ENCODE measurements at places on chromosomes 16 and 17.

- no peak for DNase-seq
Measured at GRCh38 chr17:8698162-8698971, 46.3 kb downstream of the CCDC42 start.

DNA sequence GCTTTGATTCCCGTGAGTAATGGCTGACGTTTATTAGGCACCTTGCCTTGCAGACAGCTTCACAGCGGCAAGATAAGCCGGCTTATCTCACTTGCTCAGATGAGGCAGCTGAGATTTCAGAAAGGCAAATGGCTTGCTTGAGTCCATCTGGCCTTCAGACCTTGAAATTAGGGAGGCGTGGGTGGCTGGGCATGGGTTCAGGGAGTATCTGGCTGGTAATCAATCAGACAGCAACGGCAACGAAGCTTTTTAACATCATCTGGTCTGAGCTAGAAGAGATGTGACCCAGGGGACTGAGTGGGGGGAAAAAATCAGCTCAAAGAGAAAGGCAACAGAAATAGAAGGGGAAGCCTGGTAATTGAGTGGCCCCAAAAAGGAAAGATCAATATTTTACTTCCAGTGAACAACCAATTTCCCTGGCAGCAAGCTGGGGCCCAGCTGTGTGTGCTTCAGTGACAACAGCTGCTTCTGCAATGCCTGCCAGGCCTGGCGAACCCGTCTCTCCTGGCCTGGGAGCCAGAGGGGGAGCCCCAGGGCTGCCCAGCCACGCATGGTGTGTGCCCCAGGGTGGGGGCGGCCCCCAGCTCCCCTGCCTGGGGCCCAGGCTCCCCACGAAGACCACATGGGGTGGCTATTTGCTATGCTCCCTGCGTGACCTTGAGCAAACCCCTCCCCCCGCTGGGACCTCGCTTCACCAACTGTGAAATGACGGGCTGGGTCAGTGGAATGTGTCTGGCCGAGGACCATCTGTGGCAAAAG is 34.0 kb downstream of the RAB11FIP4 start:
- DNase-seq: no peak

GRCh38 chr17:56724664-56725063 is 109.1 kb downstream of the C17orf67 start:
- no peak for DNase-seq

GRCh38 chr17:50263331-50264262 is 10.7 kb upstream of the TMEM92 start:
- DNase-seq: no peak

DNA sequence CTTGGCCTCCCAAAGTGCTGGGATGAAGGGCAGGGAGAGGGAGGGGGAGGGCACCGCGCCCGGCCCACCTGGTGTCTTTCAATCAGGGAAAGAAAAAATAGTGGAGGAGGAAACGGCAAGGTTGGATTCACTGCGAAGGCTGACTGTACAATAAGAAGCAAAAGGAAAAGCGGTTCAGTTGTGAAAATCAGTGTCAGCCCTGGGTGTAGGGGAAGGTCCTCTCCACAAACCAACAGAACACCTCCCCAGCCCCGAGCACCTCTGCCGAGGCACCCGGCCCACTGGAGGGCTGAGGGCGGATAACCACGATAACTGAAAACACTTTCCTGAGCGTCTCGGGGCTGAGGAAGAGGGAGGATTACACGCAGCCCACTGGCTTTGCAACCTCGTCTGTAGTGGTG is 1.4 kb upstream of the SPG7 start:
- peak; percentile 22 for DNase-seq

DNA sequence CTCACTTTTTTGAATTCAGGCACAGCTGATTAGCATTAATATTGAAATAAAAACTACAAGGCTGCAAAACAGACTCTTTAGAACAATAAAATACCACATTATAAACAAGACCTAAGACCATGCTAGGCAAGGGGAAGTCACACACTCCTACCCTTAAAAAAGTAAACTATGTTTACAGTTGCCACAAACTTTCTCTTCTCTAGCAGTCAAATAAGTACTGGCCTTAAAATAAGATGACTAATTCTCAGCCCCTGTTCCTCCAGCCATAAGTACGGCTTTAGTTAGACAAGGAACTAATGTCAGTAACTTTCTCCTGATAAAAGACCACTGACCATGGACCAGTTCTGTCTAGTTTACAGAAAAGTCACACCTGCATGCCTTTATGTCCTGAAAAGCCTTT is 19.5 kb upstream of the CPHXL start:
- DNase-seq: no peak

GRCh38 chr17:30954046-30954830 is 16.6 kb upstream of the RNF135 start:
- no peak for DNase-seq

Data from activated naive CD8-positive, alpha-beta T cell treated with anti-CD3 and anti-CD28 coated beads for 36 hours (primary cell).